Activated T-cell treated with anti-CD3 and anti-CD28 coated beads, Interleukin-2, amount 50 U/mL, for 1 hour (primary cell): ENCODE measurements at places on chromosomes 7 and 10.

GRCh38 chr7:105024734-105025133 lies 10.7 kb downstream of the KMT2E start:
- DNase-seq, result no peak

DNA sequence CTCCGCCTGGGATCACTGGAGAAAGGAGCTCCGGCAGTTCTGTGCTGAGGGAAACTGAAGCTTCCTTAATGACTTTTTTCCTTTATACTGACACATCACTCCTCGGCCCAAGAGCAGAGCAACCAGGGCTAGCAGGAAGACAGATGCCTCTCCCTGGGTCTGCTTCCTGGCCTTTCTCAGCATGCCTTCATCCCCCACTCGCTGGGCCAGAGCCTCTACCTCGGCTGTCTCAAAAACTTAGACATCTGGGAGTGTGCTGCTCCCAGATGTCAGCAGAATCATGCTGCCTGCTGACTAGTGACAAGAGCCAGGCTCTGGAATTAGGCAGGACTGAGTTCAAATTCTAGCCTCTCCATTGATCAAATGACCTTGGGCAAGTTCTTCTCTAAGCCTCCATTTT lies 24.4 kb upstream of the LRRC4 start:
- no peak for DNase-seq

- DNase-seq, result no peak
These were observed 31.0 kb upstream of the ELFN1 start for GRCh38 chr7:1639071-1639470.

- DNase-seq, result no peak
These were observed 39.5 kb downstream of the RBM28 start for GRCh38 chr7:128304212-128304611.

DNA sequence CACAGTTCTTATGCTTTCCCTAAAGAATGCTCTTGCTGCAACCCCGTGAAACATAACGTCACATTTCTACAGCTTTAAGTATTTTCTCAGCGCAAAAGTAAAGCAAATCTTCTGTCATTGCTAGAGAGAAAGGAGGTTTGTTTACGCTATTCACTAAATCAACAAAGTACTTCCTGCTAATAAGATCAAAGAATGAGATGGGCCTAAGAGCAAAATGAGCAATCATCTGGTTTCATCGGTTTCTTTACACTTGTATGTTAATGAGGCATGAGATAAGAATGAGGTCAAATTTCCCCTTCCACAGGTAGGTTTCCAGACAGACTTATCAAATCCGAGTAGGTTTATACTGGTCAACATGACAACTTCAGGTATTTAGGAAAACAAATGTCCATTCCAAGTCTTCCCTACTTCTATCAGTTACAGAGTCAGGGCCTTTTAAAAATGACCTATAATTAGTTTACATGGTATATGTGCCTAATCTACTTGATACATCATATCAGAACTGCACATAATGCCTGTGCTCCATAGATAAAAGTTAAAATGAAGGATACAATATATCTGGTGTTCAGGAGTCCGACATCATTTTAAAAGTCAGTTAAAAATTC lies 8.4 kb downstream of the USP6NL start:
- no peak for DNase-seq
